ENCODE measurements at places on chromosomes 5 and 9.

GRCh38 chr5:61811052-61811451, 479.0 kb downstream of the ZSWIM6 start:
- no peak for DNase-seq

DNA sequence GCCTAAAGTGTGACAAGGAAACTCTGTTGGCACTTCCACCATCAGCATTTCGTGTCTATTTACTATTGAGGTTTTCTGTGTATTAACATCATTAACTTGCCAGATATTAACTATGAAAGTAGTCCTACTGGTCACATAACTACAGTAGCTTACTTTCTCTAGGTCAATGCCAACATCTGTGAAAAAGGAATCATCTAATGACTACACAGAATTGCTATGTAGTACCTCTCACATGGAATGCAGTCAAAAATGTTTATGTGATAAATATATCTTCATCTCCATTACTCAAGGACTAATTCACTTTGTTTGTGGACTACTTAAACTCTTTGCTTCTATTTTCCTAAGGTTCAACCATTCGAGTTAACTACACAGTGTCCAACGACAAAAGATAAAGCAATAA, 2.1 kb downstream of the SCAI start:
- DNase-seq: no peak

DNA sequence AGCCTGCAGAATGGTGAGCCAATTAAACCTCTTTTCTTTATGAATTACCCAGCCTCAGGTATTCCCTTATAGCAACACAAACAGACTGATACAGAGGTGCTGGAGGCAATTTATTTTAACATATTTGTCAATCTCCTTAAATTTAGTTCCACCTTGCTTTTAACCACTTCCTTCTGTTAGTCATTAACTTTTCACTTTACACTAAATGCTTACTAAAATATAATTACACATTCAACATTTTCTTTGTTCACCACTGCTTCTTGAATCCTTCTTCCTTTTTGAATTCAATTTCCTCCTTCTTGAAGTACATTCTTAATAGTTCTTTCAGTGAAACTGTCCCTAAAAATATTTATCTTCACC, 39.4 kb downstream of the LYRM7 start:
- no peak for DNase-seq

DNA sequence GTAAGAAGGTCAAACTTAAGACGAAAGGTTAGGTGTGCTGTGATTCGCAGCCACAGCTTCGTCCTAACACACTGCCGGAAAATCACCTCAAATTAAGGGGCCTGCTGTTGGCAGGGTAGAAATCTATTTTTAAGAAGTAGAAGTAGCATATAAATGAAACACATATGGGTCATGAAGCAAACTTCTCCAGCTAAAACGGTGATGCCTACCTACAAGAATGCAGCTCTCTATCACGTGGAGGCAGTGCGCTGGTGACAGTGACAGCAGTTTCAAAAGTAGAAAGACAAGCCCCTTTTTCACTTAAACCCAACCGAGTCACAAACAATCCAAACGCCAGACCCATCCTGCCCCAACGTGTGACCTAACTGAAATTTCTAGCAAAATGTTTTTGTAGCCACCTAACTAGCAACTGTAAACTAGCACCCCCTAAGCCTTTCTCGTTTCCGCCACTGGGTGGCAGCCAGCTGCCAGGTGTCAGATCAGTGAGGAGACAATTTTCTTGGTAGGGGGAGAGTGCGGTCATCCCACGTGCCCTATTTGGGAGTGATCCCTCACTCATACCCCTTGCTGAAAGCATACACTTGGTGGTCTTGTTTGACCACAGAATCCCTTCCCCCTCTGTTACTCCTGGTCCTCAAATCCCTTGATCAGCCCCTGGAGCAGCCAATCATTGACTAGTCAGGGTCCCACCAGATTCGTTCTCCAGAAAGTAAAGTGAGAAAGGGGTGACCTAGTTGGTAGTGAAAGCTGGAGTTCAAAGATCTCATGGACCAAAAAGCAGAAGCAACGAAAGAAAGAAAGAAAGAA, 71.8 kb upstream of the MAMDC2 start:
- DNase-seq: peak; percentile 23

DNA sequence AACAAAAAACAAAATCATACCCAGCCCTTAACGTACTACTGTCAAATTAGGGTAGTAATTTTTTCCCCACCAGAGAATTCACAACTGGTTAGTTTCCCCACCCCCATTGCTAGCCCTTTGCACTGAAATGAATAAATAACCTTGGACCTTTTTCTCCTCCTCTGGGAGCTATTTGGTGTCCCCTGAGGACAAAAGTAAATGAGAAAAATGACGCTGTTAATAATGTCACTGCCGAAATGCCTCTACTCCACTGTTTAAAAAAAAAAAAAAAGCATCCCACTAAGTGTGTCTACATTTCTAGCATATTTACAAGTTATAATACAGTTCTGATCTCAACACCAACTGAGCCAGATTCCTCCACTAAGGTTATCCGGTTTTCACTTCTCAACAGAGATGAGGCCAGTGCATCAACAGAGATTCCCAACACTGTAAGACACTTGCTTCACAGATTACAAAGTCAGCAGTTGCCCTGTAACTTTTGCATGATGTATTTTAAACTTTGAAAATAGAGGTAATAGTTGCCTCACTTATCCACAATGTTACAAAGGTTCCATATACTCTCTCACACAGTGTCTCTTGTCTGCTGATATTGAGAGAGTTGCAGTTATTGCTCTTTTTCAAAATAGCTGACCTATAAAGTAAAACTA, 5.1 kb upstream of the NFIB start:
- no peak for DNase-seq

DNA sequence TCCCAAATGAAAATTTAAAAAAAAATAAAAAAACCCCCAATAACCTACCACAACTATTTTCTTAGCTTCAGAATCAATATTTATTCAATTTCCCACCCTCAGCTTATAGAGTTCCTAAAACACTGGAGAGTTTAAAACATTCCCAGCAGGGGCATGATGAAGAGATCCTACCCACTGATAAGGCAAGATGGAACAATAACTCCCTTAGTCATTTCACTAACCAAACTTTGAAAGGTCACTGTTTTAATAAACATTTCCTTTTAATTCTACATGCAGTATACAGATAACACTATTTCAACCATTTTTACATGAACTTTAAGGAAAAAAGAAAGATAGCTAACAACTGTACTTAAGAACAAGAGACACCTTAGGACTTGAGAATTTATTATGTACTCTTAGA, 34.9 kb upstream of the ACOT12 start:
- no peak for DNase-seq

- no peak for DNase-seq
Measured at GRCh38 chr5:172322028-172322965, 38.7 kb upstream of the UBTD2 start.

DNA sequence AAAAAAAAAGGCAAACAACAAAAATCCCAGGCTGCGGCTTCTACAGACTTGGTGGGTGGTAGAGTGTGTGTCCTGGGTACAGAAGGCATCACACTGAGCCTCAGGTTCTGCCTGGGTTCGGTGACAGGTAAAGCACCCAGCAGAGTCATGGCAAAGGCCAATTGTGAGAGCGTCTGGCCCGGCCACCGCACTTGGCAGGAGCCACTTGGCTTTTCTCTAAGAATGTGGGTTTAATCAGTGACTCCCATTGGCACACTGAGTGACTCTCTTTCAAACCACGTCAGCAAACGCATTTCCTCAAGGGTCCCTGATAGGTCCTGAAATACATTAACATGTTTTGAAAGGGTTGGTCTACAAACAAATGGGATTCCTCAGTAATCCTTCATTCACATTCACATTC, 17.0 kb downstream of the COL23A1 start:
- no peak for DNase-seq

GRCh38 chr5:10704949-10705621, 55.9 kb downstream of the DAP start:
- no peak for DNase-seq

DNA sequence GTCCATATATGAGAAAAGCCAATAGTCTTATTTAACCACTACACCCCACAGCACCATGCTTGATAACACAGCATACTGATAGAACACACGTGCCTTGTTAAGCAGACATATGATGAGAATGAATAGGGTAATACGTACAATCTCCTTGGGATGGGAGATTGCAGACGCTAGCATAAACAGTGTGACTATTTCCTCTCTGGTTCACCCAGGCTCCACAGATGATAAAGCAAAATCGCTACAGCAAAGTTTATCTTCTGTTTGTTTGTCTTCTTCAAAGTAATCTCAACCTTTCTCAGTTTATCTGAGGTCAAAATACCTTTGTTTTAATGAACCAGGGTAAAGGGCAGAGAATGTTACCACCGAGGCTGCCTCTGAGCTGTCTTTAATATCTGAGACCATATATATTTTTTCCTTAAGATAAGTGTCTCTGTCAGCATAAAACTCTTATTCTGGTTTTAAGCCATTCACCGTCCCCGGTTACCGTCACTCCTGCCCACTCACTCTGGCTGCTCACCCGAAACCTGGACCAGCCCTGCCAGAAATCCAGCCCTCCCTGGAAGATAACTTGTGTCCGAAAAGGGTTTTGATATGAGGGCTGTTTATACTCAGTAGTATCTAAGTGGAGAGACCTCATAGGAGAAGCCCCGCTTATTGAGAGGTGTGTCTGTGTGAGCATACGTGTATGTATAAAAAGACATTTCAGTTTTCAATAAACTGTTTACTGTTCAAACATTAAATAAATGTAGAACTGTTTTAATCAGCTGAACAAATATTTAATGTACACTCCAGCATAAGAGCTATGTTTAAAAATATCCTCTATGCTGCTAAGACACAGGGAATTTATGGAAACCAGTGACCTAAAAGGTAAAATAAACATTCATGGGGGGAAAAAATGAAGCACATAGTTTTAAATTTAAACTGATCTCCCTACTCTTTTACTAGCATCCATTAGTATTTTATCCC, 465.4 kb downstream of the RASEF start:
- DNase-seq: no peak

All from amniotic stem cell (primary cell).